ENCODE measurements at places on chromosomes 2 and 18.

- no peak for DNase-seq
Measured at GRCh38 chr18:79463424-79463960, 67.8 kb downstream of the NFATC1 start.

DNA sequence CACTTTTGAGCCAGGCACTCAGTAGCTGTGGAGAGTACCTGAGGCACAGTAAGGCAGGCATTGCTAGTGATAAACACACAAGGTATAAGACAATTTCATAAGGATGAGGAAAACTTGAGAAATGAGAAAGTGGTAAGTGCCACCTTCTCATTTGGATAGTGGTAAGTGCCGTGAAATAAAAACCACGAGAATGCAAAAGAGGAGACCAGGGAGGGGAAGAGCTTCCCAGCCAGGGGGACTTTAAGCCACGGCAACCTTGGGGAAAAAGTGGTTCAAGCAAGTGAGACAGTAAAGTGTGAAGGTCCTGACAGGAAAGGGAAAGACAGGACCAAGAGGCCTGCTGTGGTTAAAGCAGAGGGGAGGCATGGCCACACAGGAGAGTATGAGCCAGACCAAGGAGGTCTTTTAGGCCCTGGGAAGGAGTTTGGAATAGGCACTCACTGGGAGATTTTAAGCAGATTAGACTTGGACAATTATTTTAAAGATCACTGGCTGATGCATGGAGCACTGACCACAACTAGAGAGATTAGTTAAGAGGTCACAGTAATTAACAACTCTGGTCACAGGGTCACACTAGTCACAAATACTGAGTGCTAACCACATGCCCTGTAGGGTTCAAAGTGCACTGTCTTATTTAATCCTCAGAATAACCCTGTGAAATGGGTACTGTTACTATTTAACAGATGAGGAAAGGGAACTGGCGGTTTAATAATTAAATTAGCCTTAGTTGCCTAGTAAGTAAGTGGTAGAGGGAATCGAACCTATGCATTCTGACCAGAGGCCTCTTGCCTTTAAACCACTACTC lies 50.1 kb downstream of the THOC1 start:
- no peak for DNase-seq

GRCh38 chr2:43221763-43222474 lies 4.5 kb downstream of the ZFP36L2 start:
- DNase-seq: peak; percentile 56

- DNase-seq: no peak
Measured at GRCh38 chr2:166671801-166672200, 177.8 kb upstream of the SCN7A start.

- no peak for DNase-seq
Measured at GRCh38 chr2:16386431-16386830, 279.2 kb downstream of the CYRIA start.

DNA sequence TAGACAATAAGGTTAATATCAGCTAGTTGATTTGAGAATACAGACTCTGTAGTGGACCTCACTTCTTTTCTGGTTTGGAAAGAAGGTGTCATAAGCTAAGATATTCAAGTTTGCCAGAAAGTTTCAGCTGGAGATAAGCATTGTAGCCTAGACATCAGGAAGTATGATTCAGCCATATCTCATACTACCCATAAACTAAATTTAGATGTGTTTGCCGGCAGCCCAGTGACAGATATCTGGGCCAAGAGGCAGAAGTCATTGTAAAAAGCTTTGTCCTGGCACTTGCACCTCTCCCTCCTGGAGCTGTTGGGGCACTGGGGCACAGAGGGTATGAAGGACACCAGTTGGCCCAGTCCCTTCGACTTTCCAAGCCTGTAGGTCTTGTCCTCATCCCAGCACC lies 128.0 kb downstream of the EPHA4 start:
- DNase-seq: no peak

DNA sequence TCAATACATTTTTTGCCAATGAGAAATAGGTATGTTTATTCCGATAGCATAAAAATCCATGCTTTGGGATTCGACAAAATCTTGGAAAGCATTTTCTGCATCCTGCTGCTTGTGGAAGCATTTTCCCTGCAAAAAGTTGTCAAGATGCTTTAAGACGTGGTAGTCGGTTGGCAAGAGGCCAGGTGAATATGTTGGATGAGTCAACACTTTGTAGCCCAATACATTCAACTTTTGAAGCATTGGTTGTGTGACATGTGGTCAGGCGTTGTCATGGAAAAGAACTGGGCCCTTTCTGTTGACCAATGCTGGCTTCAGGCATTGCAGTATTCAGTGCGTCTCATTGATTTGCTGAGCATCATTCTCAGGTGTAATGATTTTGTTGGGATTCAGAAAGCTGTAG lies 764.5 kb downstream of the TRIB2 start:
- no peak for DNase-seq

- no peak for DNase-seq
Measured at GRCh38 chr2:24830786-24831185, 37.6 kb downstream of the CENPO start.

DNA sequence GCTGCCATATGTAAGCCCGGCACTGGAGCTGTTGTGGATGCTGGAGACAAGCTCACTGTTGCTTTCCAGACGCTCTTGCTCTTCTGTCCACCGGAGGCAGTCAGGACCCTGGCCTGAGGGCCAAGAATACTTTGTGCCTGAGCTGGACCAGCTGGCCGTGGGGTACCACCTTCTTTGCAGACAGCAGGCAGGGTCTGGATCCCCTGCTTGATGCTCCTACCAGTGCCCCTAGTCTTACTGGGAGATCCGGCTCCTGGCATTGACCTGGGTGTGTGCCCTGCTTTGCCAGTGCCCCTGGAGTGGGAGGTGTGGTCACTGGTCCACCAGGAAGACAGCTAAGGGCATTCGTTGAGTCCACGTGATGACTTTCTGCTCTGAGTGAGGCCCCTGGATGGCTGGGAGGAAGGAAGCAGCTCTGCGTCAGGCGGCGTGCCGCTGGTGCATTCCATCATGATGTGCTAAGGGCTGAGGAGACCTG lies 59.3 kb downstream of the LRRFIP1 start:
- DNase-seq: no peak

DNA sequence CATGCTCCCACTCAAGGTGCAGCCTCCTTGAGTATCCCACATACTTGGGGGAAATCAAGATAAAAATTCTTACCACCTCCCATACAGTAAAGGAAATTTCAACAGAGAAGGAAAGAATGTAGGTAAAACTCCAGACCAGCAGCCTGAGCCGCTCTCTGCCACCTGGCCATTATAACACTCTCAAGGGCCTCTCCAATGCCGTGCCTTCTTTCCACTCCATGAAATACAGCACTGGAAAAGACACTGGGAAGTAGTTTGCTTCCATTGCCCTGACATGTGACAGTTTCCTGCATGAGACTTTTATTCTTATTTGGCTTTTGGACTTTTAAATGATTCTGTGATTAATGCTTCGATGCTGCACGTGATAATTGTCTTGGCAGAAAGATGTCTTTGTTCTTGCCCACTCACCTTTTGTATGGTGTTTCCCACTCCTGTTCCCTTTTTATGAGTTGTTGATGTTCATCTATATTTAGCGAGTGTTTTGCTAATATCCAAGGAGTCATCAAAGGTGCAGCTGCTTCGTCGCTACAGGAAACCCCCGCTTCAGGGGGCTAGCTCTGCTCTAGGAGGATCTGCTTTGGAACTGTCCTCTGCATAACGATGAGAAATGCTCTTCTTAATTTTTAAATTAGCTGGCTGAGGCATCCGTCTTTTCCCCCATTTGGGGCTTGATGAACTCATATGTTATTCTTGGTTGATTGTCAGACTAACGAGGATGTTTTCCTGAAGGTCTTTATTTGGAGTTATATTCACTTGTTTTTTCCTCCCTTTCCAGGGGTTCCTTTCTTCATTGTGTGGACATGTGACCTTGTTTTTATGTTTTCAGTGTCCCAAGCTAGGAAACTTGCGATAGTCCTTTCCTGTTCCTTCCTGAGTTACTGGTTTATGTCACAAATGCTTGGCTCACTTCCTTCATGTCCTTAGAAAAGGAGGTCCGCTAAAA lies 179.4 kb downstream of the TXNL1 start:
- DNase-seq: no peak

DNA sequence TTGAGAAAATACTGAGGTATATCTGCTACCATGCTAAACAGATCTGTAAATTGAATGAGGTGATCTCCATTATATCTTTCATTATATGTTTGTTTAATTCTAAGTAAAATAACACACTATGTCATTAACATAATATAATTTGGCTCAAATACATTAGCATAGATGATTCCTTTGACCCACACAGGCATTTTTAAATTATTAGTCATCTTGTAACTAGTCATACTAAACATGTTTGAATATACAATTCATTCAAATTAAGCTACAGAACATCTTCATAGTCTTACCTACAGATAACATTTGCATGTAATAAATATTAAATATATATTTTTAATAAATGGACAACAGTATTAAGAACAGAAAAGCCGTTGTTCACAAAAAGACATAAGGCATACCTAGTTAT lies 52.7 kb upstream of the KYNU start:
- DNase-seq: no peak

DNA sequence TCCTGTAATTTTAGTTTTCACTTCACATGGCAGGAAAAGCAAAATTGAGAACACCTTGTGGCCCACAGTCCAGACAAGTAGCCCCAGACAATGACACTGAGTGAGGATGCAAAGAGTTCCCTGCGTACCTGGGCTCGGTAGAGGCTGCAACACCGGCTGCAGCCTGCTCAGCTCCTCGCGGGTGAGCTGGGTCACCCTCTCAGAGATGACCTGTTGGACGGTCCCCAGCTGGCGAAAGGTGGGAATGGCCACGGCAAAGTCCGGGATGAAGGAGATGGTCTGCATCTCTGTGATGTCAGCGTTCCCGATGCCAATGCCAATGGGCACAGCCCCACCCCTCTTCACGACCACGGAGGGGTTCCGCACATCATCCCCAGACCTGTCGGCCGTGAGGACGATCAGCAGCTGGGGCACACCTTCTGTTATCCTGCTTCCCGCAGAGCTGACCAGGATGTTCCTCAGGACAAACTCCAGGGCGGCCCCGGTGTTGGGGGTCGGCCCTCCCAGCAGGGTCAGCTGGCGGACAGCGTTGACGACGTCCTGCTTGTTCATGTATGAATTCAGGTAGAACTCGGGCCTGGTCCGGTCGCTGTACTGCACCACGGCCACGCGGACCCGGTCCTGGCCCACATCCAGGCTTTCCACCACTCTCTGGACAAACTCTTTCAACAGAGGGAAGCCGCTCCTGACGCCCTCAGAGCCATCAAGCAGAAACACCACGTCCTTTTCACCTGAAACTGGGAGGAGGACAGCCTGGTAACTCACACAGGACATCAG lies 39.5 kb downstream of the COL6A3 start:
- no peak for DNase-seq

DNA sequence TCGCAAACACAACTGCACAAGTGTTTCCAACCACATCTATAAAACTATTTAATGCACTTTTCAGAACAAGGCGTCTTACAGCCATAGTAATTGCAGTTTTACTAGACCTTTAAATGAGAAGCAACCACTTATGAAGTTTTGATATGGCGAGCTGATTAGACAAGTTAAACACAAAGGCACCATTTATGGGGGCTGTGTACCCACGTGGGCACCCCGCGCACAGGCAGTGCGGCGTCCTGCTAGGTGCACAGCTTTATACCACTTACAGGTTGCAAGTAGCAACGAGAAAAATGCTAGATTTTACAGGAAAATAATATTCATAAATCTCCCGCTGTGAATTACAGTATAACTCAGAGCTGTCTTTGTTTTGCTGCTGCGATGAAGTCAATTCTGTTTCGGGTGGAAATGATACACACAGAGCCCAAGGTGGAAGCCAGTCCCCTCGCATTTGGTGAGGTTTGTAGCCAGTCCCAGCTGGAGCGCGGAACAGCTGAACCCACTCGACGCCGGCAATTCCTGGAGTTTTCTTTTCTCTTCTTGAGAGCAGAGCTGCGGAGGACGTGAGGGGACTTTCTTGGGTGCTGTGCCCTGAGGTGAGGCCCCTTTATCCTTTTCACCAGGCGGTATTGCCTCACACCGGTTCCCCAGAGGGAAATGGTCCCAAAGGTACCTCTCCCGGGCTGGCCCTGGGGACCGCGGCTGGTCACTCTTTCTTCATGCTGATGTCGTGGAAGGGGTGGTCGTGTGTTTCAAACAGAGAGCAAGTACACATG lies 76.7 kb downstream of the PTGR3 start:
- no peak for DNase-seq

- DNase-seq: no peak
Measured at GRCh38 chr2:156818944-156819343, 382.8 kb downstream of the GPD2 start.

- DNase-seq: no peak
Measured at GRCh38 chr2:176613323-176613987, 344.2 kb downstream of the MTX2 start.

- no peak for DNase-seq
Measured at GRCh38 chr18:42914476-42914875, 201.0 kb downstream of the RIT2 start.

DNA sequence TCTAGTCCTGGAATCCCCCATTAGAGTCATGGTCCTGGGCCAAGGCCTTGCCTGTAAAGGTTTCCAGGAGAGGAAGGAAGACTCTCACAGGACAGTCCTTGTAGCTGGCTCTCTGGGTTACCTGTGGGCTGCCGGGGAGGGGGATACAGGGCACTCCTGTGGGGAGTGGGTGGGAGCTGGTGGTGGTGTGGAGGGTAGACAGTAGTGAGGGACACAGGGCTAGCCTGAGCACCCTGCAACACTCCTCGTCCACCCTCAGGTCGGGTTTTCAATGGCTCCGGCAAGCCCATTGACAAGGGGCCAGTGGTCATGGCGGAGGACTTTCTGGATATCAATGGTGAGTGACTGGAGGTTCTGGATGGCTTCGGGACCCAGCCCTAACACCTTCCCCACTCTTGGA lies 19.7 kb upstream of the ANKRD53 start:
- no peak for DNase-seq

DNA sequence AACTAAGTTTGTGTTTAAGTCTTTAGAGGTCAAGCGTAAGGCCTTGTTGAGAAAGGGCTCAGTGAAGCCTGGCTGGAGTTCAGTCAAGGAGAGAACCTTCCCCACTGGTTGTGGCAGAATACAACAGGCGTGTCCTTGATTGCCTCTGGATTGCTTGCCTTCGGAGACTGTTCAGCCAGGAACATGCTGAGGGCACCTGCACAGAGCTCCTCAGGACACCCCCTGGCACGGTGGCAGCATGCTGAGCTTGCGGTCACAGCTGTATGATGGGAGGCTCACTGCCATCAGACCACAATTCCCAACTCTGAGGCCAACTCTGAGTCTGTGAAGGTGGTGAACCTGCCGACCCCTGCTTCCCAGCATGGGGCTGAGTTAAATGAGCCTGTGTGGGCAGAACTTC lies 130.0 kb downstream of the LPIN1 start:
- no peak for DNase-seq

DNA sequence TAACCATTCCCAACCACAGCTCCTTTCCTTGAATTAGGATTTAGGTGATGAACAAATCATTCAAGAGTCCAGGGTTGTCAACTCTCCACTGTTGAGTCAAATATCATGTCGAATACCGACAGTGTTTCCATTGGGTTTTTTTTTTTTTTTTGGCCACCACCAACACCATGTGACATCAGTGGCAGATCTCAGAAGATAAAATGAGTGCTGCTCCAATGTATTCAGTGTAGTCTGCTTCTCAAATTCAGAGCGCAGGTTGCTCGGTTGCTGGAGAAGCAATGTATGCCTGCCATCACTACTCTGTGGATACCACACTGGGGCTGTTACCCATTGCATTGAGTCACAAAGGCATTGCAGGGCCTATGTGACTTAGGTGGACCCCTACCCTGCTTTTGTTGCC lies 10.8 kb upstream of the ATL2 start:
- no peak for DNase-seq

GRCh38 chr2:158561054-158561453 lies 104.3 kb downstream of the PKP4 start:
- no peak for DNase-seq

GRCh38 chr18:61199171-61199848 lies 133.9 kb upstream of the CDH20 start:
- DNase-seq: no peak

GRCh38 chr2:47653902-47654789 lies 128.8 kb upstream of the MSH6 start:
- no peak for DNase-seq

Data from stimulated activated CD4-positive, alpha-beta T cell treated with anti-CD3 and anti-CD28 coated beads, Interleukin-12 subunit alpha, Interleukin-12 subunit beta, amount 100 ng/mL, for 48 hours (primary cell).